ENCODE measurements at places on chromosomes 6 and 20. TPM values are rescaled to one million over a fixed set of nuclear protein-coding genes. Genes with fewer than 3 reads are reported as not detected.

GRCh38 chr6:89239338-89239737, 22.2 kb upstream of the GABRR1 start:
- DNase-seq: no peak

DNA sequence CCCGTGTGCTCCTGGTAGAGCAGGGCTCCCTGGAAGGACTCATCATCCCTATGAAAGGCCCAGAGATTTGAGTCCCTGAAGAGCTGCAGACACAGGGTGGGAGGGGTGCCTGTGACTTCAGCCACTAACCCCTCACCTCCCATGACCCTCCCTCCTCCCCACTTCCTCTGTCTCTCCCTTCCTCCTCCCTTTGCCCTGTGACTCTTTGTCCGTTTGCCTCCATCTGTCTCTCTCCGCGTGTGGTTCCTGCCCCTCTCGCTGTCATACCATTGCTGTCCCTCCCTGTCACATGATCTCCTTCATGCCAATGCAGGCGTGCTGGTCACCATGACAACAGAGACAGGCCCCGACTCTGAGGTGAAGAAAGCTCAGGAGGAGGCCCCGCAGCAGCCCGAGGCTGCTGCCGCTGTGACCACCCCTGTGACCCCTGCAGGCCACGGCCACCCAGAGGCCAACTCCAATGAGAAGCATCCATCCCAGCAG, 19.0 kb downstream of the EPB41L1 start:
- DNase-seq: no peak

GRCh38 chr6:129679275-129679674, 30.7 kb downstream of the ARHGAP18 start:
- DNase-seq: no peak

- DNase-seq: no peak
These were observed 94.1 kb downstream of the DACT2 start for GRCh38 chr6:168225471-168225911.

- no peak for DNase-seq
These were observed 122.2 kb upstream of the SYNCRIP start for GRCh38 chr6:85764844-85765243.

DNA sequence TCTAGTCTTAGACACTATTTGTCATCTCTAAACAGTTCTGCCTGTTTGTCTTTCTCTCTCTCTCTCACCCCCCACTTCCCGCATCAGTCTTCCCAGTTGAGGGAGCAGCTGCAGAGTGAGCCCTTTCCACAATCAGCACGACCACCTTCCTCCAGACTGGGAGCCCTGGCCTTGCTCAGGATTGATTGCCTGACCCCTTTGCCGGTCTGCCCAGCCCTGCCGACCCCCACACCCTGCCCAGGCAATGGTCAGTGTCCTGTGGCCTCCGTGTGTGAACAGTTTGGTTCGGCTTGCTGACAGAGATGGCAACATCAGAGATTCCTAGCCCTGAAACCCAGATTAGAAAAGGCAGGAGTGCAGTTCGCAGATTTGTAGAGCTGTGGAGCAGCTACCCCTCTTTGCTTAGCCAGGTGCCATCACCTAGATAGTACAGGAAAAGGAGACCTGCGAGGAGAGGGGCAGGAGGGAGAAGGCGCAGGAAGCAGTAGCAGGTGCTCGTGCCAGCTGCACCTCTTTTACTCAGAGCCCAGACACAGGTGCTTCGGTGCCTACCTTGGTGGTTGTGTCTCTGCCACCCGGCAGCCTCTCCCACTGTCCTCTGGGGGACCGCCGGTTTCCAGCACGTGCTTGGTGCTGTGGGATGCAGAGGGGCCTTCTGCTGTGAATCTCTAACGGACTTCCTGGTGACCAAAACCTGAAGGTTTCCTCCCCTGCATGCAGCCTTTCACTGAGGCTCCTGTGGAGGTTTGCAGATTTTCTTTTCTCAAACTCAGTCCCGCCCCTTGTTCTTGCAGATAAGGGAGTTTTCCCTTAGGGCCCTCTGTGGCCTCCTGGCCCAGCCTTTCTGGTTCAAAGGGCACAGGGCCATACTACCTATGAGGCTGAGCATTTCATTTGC, 92.4 kb downstream of the SCML4 start:
- no peak for DNase-seq

DNA sequence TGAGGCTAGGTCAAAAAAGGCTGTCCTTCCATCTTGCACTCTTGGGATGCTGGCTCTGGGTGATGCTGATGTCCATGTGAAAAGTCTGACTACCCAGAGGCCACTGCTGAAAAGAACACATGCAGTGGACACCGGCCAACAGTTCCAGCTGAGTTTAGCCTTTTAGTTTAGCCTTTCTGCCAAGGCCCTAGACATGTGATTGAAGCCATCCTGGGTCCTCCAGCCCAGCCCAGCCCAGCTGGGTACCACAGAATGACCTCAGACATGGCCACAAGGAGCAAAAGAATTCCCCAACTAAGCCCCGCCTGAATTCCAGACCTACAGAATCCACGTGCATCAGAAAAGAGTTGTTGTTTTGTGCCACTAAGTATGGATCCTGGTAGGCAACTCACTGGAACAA, 17.4 kb downstream of the PIGT start:
- DNase-seq: no peak

DNA sequence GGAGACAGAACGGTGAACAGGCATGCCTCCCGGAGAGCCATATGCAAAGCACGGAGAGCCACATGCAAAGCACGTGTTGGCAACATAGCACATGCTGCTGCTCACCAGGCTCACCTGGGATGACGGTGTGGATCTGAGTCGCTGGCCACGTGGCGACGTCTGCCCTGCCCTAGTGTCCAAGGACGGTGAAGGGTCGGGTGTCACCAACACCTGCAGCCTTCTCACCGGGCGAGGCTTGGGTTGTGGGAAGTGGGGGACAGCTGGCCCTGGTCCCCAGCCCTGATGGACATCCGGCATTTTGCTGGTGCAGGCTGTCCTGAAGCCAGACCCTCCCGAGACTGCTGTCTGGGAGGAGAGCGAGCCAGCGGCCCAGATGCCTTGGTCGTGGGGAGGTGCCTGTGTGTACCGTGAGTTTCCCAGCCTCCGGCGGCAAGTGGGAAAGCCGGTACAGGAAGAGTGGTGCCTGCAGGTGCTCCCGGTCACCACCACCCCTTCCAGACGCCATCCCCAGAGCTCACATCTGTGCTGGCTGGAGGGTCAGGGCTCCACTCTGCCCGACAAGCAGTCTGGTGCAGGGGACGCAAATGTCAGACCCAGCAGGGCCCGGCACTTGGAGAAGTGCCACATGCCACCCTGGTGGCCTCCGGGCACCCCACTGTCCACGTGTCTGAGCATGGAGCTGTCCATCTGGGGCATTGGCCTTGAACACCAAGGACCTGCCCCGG, 5.9 kb upstream of the ADRM1 start:
- DNase-seq: no peak

- no peak for DNase-seq
These were observed 23.2 kb upstream of the DAAM2 start for GRCh38 chr6:39769012-39769411.

- DNase-seq: no peak
These were observed 51.0 kb downstream of the TFAP2A start for GRCh38 chr6:10363911-10364310.

DNA sequence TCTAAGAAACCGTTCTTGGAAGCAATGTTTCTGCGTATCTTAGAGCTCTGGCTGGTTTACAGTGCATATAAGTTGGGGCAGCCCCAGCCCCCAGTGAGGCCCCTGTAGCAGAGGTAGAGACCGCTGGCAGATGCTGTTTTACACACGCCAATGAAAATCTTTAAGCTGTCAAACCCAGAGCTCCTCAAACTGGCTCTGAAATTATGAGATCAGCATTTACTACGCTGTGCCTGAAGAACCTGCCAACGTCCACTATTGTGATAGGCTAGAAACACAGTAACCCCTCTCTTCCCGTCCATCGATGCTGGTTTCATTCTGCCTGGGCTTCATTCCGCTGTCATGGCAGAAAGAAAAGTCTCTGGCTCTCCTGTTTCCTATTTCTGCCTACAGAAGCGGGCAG, 160.6 kb downstream of the SMOC2 start:
- DNase-seq: no peak

DNA sequence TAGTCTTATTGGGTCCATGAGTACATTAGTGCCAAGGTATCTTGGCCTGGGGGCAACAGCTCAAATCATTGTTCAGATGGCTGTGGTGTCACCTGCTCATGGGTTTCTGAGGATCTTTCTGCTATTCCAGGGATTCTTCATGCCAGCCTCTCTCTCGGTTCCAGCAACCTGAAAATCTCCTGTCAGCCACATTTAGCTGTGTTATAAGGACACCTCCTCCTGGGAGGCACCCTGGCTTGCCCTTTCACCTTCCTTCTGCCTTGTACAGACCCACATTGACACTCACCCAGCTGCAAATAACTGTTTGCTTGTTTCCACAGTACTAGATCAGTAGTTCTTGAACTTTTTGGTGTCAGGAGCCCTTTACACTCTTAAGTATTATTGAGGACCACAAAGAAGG, 159.9 kb downstream of the GRM4 start:
- no peak for DNase-seq

- DNase-seq: no peak
These were observed 57.0 kb downstream of the PRR18 start for GRCh38 chr6:166251211-166251610.

GRCh38 chr6:27791182-27791943, 120.8 kb downstream of the OR2B2 start:
- DNase-seq: no peak

DNA sequence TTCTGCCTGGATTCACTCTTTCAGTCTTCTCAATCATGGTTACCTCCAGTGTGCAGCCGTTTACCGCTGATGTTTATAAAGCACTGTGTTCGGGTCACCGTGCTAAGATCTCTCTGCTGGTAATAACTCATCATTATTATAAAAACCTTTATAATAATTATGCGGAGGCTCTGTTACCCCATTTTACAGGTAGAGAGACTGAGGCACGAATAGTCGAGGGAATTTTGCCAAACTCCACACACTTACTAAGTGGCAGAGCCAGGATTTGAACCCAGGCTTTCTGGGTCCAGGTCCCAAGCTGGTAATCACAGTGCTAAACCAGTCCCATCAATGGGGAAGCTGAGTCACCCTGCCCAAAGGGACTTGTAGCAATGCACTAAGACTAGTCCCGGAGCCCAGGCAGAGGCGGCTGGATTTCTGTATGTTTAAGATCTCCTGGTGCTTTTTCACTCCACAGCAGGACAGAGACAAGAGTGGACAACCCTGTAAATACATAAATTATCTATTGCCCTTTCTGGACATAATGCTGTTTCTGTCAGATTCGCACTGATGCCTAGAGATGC, 48.1 kb downstream of the SYNJ2 start:
- no peak for DNase-seq

DNA sequence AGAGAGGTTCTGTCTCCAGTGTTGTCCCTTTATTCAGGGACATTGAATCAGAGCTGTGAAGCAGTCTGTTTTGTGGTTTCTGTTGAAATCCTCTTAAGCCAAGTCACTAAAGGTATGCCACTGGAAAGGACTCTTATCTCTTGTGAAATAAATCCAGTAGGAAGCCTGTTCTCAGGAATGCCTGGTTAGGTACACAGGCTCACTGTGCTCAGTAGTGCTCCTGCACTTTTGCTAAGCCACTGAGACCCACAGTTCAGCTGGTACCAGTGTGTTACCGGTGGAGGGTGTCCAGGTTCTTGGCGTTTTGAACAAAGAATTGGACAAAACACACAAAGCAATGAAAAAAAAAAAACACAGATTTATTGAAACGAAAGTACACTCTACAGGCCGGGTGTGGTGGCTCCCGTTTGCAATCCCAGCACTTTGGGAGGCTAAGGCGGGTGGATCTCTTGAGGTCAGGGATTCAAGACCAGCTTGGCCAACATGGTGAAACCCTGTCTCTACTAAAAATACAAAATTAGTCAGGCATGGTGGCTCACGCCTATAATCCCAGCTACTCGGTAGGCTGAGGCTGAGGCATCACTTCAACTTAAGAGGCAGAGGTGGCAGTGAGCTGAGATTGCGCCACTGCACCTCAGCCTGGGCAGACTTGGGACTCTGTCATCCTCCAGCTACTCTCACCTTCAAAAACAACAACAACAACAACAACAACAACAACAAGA, 186.1 kb downstream of the JARID2 start:
- DNase-seq: no peak

GRCh38 chr6:74596588-74596987, 609.3 kb downstream of the COL12A1 start:
- DNase-seq: no peak

GRCh38 chr6:3316331-3316730, 57.6 kb downstream of the PSMG4 start:
- DNase-seq: no peak

GRCh38 chr6:116398316-116399010, 27.7 kb downstream of the DSE start:
- no peak for DNase-seq

DNA sequence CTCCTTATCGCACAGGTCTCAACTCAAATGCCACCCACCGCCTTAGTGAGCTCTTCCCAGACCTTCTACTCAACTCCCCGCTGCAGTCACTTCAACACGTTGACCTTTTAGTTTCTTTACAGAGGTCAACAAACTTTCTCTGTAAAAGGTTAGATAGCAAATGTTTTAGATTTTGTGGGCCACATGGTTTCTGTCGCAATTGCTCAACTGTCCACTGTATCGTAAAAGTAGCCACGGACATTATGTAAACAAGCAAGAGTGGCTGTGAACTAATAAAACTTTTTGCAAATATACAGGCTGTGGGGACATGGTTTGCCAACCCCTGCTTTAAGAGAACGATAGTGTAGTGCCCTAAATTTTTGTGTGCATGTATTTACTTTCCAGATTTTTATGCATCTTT, 247.6 kb upstream of the TSHZ2 start:
- no peak for DNase-seq

GRCh38 chr20:64099880-64100565, 7.3 kb downstream of the NPBWR2 start:
- DNase-seq: no peak

DNA sequence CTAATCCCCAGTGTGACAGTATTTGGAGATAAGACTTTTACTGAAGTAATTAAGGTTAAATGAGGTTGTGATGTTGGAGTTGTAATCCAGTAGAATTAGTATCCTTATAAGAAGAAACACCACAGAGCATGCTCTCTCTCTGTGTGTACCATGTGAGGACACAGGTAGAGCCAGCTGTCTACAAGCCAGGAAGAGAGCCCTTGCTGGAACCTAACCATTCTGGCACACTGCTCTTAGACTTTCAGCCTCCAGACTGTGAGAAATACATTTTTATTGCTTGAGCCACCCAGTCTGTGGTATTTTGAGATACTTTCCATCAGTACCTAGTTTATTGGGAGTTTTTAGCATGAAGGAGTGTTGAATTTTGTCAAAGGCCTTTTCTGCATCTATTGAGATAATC, 110.2 kb downstream of the PHF3 start:
- DNase-seq: no peak

The DPPA5 gene
- not detected for total RNA-seq

The ABT1 gene
- total RNA-seq: 27.5 TPM

The OVOL2 gene
- not detected for total RNA-seq

The LZTS3 gene
- 0.44 TPM for total RNA-seq

The GSS gene
- total RNA-seq: 62.7 TPM

The RSPO3 gene
- total RNA-seq: not detected

The SNAP25 gene
- total RNA-seq: not detected

The C6orf52 gene
- total RNA-seq: 3.0 TPM

The MPIG6B gene
- total RNA-seq: not detected

The BTNL2 gene
- 0.26 TPM for total RNA-seq

Data from GM12878 (cell line).